ENCODE measurements at places on chromosomes 3 and 15. TPM values are rescaled to one million over a fixed set of nuclear protein-coding genes. Genes with fewer than 3 reads are reported as not detected.

GRCh38 chr15:61175024-61175423, 54.1 kb downstream of the RORA start:
- no peak overlapping the region for H3K4me3 ChIP-seq
- DNase-seq, result no peak
- no peaks in the 10 kb centered on the region for H3K36me3 ChIP-seq
- no peaks in the 10 kb centered on the region for H3K27me3 ChIP-seq

GRCh38 chr15:51796847-51797401, 32.5 kb upstream of the TMOD3 start:
- no peaks in the 10 kb centered on the region for H3K36me3 ChIP-seq
- no peak overlapping the region for H3K4me3 ChIP-seq
- no peak for DNase-seq
- no peak overlapping the region for H3K27ac ChIP-seq

DNA sequence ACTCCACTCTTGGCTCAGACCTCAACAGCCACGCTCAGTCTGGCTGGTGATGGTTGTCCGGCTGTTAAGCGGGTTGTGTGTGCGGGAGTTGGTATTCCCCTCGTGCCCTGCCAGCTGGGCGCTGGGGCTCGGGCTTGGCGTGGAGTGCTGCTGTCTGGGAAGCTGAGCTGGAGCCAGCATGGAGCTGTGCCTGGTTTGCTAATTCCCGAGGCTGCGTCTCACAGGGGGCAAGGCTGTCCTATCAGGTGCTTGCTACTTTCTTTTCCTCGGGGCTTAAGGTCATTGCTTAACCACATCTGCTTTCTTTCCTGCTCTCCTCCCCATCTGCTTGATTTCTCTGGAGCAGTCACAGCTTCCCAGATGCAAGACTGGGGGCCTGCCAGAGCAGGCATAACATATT, 29.9 kb downstream of the PDIA5 start:
- H3K4me3 ChIP-seq, result no peak overlapping the region
- H3K36me3 ChIP-seq, result no peaks in the 10 kb centered on the region
- no peaks in the 10 kb centered on the region for H3K4me1 ChIP-seq
- H3K27ac ChIP-seq, result no peak overlapping the region
- DNase-seq, result no peak

DNA sequence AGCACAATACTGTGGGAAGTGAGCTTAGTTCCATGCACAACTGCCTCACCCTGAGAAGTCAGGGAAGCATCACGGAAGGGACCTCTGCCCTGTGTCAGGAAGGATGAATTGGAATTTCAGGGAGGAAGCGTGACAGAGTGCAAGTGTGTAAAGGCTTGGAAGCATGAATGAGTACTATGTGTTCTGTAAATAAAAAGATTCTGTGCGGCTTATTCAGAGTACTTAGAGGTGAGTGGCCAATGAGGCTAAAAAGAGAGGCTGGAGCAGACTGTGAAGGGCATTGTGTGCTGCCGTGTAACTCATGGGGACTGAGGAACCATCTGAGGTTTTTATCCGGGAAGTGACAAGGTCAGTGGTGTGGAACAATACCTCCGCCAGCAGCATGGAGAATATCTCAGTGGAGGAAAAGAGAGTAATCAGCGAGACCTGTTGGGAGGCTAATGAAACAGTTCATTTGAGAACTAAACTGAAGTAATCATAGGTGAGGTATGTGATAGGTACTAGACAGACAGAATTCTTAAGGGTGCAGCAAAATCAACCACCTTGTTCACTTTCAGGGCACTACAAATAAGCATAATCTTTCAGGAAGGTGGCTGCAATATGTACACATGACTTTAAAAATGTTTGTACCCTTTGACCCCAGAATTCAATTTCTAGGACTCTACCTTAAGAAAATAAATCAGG, 64.9 kb upstream of the SPRED1 start:
- H3K27me3 ChIP-seq, result no peaks in the 10 kb centered on the region
- no peak for DNase-seq
- no peak overlapping the region for H3K27ac ChIP-seq
- H3K36me3 ChIP-seq, result no peaks in the 10 kb centered on the region

GRCh38 chr15:56835718-56836171, 82.7 kb upstream of the TCF12 start:
- H3K4me1 ChIP-seq, result no peaks in the 10 kb centered on the region
- H3K27me3 ChIP-seq, result no peaks in the 10 kb centered on the region
- H3K27ac ChIP-seq, result no peak overlapping the region
- DNase-seq, result no peak
- no peak overlapping the region for H3K4me3 ChIP-seq
- H3K36me3 ChIP-seq, result no peaks in the 10 kb centered on the region

GRCh38 chr3:133136114-133137041, 98.2 kb downstream of the TMEM108 start:
- DNase-seq, result no peak
- no peak overlapping the region for H3K4me3 ChIP-seq
- no peak overlapping the region for H3K27ac ChIP-seq
- H3K27me3 ChIP-seq, result 0 out of 2 replicates have a peak, but pooled peaks cover 3% of the 10 kb centered on the region

- no peaks in the 10 kb centered on the region for H3K4me1 ChIP-seq
- peaks cover 25% of the 10 kb centered on the region for H3K27me3 ChIP-seq
- DNase-seq, result no peak
- H3K36me3 ChIP-seq, result no peaks in the 10 kb centered on the region
Observed at GRCh38 chr3:151197981-151198767, 4.8 kb downstream of the GPR171 start.

- no peaks in the 10 kb centered on the region for H3K36me3 ChIP-seq
- no peak for DNase-seq
- H3K27ac ChIP-seq, result no peak overlapping the region
- no peak overlapping the region for H3K4me3 ChIP-seq
Observed at GRCh38 chr3:127183931-127184869, 8.7 kb upstream of the PRR23E start.

GRCh38 chr3:64349551-64349950, 124.3 kb upstream of the PRICKLE2 start:
- H3K27me3 ChIP-seq, result no peaks in the 10 kb centered on the region
- peaks cover 64% of the 10 kb centered on the region for H3K4me1 ChIP-seq
- no peak overlapping the region for H3K4me3 ChIP-seq

- DNase-seq, result no peak
- no peaks in the 10 kb centered on the region for H3K4me1 ChIP-seq
- H3K36me3 ChIP-seq, result no peaks in the 10 kb centered on the region
- H3K4me3 ChIP-seq, result no peak overlapping the region
Observed at GRCh38 chr3:24850245-24850644, 355.6 kb upstream of the THRB start.

DNA sequence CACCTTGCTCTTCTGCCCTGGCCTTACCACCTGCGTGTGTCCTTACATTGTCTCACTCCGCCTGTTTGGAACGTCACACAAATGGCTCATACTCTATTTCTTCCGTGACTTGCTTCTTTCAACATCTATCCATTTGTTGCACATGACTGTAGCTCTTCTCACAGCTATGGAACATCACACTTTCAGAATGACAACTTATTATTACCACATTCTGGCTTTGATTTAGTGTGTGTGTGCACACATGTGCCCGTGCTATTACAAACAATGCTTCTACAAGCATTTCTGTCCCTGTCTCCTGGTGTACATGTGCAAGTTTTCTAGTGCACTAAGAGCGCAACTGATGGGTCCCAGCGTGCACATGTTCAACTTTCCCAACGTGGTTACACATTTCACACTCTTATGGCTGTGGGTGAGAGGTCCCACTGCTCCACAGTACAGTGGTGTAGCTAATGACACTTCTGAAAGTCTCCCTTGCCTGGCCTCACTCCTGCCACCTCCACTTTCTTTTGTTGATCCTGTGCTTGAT, 37.8 kb downstream of the PTH1R start:
- no peak for DNase-seq
- H3K36me3 ChIP-seq, result peaks cover 33% of the 10 kb centered on the region
- peaks cover 6% of the 10 kb centered on the region for H3K4me1 ChIP-seq
- H3K4me3 ChIP-seq, result no peak overlapping the region
- H3K27ac ChIP-seq, result no peak overlapping the region

- H3K27me3 ChIP-seq, result no peaks in the 10 kb centered on the region
- no peaks in the 10 kb centered on the region for H3K4me1 ChIP-seq
- H3K27ac ChIP-seq, result no peak overlapping the region
Observed at GRCh38 chr3:36514171-36514570, 133.9 kb downstream of the STAC start.

DNA sequence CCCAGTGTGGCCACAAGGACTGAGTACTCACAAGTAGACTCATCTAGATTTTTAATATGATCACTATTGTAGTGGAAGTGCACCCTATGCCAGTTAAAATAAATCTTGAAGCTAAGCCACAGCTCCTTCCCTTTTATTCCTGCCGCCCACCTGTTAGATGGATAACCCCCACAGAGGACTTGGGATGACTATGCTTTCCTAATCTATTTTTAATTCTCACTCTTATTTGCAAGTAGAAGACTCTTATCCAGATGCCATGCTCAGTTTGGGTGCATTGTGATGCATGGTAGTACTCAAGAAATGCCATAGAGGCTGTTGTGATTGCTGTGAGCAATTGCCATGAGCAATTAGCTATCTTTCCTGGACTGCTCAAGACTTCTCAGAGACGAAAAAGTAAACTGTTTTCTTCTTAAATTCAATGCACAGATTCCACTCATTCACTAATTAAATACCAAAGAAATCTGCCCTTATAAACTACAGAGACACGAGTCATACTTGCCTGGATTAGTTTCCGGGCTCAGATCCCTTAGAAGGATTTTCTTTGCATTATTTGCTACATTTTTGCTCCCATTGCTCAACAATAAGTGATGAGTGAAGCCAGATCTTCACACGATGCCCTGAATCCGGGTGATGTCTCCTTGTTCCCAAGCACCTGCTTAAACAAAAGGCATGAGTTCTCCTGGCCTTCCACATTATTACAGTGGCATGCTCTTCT, 472.1 kb downstream of the SOX2 start:
- H3K4me3 ChIP-seq, result no peak overlapping the region
- no peaks in the 10 kb centered on the region for H3K4me1 ChIP-seq
- no peaks in the 10 kb centered on the region for H3K27me3 ChIP-seq

- H3K4me3 ChIP-seq, result no peak overlapping the region
- DNase-seq, result no peak
- H3K27me3 ChIP-seq, result no peaks in the 10 kb centered on the region
Observed at GRCh38 chr3:63523100-63523499, 129.4 kb upstream of the SNTN start.

- H3K4me1 ChIP-seq, result peaks cover 12% of the 10 kb centered on the region
- H3K36me3 ChIP-seq, result no peaks in the 10 kb centered on the region
- no peak overlapping the region for H3K27ac ChIP-seq
Observed at GRCh38 chr3:15976524-15976923, 178.7 kb upstream of the ANKRD28 start.

- no peaks in the 10 kb centered on the region for H3K27me3 ChIP-seq
- H3K4me3 ChIP-seq, result no peak overlapping the region
- H3K27ac ChIP-seq, result no peak overlapping the region
- no peaks in the 10 kb centered on the region for H3K36me3 ChIP-seq
- DNase-seq, result no peak
Observed at GRCh38 chr3:20056725-20057611, 16.7 kb downstream of the KAT2B start.

DNA sequence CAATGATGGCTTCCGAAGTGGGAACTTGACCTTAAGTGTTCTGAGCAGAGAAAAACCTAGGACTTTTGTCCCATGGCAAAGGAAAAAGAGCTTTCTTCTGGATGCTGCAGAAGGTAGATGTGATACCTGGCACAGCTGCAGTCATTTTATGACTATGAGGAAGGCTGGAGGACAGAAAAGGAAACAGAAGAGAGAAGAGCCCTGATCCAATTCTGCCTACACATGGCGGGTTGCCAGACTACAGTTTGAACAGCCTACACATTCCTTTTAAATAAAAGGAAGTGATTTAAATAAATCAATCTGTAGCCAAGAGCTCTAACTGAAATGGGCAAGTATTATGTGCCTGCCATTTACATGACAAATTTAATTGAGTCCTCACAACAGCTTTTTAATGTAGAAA, 43.6 kb upstream of the CHRNB4 start:
- no peak overlapping the region for H3K27ac ChIP-seq
- no peaks in the 10 kb centered on the region for H3K4me1 ChIP-seq
- H3K4me3 ChIP-seq, result no peak overlapping the region
- H3K36me3 ChIP-seq, result no peaks in the 10 kb centered on the region

DNA sequence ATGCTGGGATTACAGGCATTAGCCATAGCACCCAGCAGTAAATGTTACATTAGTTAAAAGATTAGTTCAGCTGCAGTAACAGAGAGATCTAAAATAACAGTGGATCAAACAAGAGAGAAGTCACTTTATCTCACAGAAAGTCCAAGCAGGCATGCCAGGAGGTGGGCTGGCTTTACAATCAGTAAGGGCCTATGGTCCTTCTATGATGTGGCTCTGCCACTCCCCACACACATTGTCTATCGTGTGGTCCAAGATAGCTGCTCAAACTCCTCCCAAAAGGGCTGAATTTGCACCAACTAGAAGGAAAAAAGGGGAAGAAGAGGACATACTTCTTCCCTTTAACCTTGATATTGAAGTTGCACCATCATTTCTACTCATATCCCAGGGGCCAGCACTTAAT, 4.6 kb upstream of the RUVBL1 start:
- H3K4me3 ChIP-seq, result no peak overlapping the region
- no peaks in the 10 kb centered on the region for H3K27me3 ChIP-seq
- no peaks in the 10 kb centered on the region for H3K36me3 ChIP-seq
- DNase-seq, result no peak
- H3K27ac ChIP-seq, result no peak overlapping the region
- peaks cover 10% of the 10 kb centered on the region for H3K4me1 ChIP-seq

DNA sequence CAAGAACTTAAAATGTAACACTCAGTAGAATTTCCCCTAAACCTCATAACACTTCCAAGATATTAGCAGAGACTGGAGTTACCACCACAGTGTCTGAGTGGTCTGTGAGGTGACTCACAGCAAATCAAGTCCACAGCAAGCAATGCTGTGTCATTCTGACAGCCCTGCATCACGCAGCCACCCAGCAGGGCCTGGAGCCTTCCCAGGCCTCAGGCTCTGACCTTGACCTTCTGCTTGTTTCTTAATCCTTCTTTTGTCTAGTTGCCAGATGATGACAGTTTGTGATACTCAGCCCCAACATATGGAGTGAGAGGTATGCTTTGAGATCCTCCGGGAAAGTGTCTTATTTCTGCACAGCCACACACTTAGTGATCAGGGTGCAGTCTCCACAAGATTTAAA, 82.5 kb downstream of the TOP2B start:
- H3K4me1 ChIP-seq, result peaks cover 37% of the 10 kb centered on the region
- DNase-seq, result peak; percentile 91
- no peaks in the 10 kb centered on the region for H3K27me3 ChIP-seq
- peaks cover 3% of the 10 kb centered on the region for H3K36me3 ChIP-seq
- no peak overlapping the region for H3K4me3 ChIP-seq

- no peak for DNase-seq
- H3K36me3 ChIP-seq, result no peaks in the 10 kb centered on the region
- H3K4me3 ChIP-seq, result no peak overlapping the region
- H3K27ac ChIP-seq, result no peak overlapping the region
- no peaks in the 10 kb centered on the region for H3K27me3 ChIP-seq
- H3K4me1 ChIP-seq, result peaks cover 47% of the 10 kb centered on the region
Observed at GRCh38 chr15:48887144-48887543, 9.2 kb downstream of the EID1 start.

CHRNA7 gene
- total RNA-seq, result 0.09 TPM

STRA6 gene
- 0.18 TPM for total RNA-seq

VGLL3 gene
- 17.1 TPM for total RNA-seq

ECE2 gene
- total RNA-seq, result not detected

C3orf49 gene
- not detected for total RNA-seq

DUOX2 gene
- total RNA-seq, result not detected

VIPR1 gene
- total RNA-seq, result not detected

GOLGA6L7 gene
- total RNA-seq, result not detected

P3H2 gene
- total RNA-seq, result 166 TPM

TRIM42 gene
- not detected for total RNA-seq

ZNF280D gene
- 34.0 TPM for total RNA-seq

HIGD2B gene
- not detected for total RNA-seq

All from SJSA1 (cell line).